ENCODE measurements at places on chromosomes 6 and 20.

DNA sequence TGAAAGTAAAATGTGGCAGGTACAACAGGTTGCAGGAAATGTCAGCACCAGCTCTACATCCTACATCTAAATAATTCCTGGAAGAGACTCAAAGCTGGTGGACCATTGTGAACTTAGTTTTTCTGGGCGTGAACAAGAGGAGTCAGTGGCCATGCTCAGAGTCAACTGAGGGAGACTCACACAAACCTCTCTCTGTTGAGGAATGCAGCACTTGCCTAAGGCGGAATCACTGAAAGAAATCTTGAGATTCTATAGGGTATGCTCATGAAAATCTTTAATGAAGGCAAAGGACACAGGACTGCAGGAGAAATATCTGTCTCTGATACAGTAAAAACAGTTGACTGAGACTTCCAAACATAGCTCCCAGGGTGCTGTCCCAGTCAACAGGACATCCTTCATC is 22.5 kb downstream of the SLC17A4 start:
- no peak for DNase-seq

DNA sequence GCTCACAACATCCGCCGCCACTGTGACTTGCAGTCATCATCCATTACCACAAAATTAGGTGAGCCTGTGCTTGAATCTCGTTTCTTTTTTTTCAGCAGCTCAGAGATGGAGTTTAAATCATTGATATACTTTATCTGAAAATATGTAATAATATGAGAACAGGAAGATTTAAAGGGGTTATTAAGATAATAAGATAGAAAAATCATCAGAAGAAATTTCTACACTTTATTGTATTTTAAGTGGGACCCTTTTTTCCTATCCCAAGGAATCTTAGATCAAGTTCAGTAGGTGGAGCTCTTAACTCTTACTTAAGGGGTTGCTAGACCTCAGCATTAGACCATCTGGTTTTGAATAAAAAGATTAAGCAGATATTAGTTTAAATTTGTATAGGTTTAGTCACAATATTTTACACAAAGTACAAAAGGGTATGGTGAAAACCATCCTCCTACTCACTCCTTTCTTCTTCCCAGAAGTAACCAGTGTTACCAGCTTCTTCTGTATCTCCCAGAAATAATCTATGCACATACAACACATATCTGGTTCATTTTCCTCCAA is 9.4 kb upstream of the NCOA7 start:
- no peak for DNase-seq

GRCh38 chr6:37821446-37821845 is 1.9 kb downstream of the ZFAND3 start:
- no peak for DNase-seq

DNA sequence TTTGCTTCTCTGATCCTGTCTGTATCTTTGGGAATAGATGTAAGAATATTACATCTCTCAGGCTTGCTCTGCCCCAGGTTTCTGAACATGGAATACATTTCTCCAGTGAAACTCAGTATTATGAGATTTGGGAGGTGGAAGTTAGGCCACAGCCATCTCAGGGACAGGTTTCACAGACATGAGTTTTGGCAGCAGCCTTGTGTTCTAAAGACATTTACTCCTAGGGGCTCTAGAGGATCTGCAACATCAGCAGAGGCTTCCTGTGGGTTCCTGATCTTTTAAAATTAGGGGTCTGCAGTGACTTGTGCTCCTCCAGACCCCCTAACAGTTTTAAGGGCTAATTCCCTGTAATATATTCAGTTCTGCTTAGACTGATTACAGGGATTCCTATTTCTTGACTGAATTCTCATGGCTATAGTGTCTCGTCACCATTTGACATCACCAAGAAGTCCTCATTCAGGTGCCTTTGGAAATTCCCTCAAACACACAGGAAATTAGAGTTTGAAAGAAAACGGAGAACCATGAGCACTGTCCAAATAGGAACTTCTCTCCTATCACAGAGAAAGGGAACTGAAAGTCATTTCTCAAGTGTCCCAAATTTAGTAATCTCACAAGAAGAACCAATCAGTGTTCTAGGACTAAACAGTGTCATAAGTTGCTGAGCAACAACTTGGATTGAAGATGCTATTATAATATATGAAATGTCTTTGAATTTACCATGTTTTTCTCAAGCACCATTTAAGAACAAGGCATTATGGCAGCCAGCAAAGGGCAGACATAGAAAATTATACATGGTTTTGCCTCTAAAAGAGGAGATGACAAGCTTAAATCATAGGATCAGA is 2.5 kb upstream of the HLA-DRA start:
- DNase-seq, result peak; percentile 10

GRCh38 chr6:62390401-62390800 is 104.4 kb upstream of the KHDRBS2 start:
- no peak for DNase-seq

DNA sequence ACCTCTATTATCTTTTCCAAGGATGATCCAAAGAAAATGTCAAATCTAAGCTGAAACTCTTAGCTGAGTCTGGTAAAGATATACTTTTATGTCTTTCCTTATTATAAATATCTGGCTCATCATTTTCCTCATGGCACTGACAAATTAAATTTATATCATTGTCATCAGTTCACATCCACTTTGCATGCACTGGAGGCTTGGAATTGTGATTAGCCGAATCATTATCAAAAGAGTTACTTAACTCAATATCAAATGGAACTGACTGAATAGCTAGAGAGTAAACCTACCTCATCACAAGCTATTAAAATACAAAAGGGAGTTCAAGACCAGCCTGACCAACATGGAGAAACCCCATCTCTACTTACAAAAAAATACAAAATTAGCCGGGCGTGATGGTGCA is 713.9 kb upstream of the MARCKS start:
- no peak for DNase-seq

DNA sequence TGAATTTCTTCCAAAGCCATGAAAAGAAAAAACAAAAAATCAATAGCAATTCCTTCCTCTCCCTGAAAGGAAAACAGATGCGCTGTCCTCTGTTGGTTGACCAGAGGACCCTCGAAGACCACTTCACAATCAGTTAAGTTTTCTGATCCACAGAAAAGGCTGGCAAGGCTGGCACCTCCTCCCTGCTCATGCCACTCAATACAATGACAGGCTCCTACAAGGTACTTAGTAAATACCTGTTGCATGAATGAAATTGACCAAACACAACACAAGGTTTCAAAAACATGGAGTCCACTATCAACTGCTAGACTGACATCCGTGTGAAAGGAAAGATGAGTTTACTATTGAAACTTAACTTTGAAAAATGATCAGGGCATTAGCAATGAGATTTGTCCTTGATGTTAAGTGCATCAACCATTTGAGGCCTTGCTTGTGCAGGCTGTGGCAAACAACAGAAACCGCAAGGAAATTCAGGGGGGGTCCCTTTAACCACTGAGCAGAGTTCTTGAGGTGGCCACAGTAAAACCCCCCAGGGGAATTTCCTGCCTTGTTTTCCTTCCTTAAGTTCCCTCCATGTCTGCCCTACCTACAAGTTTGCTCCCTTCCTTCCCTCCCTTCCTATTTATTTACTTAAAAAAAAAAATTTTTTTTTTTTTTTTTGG is 27.9 kb upstream of the RTF2 start:
- DNase-seq, result no peak

- no peak for DNase-seq
These were observed 125.0 kb downstream of the BANF2 start for GRCh38 chr20:17824676-17825251.

GRCh38 chr20:6630514-6630913 is 137.0 kb upstream of the BMP2 start:
- peak; percentile 34 for DNase-seq

DNA sequence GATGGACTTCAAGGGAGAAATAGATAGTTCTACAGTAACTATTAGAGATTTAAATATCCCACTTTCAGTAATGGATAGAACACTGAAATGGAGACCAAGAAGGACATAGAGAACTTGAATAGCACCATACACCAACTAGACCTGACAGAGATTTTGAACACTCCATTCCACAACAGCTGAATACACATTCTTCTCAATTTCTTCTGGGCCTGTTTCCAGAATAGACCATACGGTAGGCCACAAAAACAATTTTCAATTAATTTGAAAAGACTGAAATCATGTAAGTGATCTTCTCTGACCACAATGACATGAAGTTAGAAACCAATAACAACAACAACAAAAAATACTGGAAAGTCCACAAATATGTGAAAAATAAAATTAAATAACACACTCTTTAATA is 979.1 kb upstream of the FLRT3 start:
- DNase-seq, result no peak

GRCh38 chr6:144955859-144956258 is 670.7 kb downstream of the UTRN start:
- no peak for DNase-seq

- peak; percentile 17 for DNase-seq
These were observed 2.1 kb upstream of the DIDO1 start for GRCh38 chr20:62928246-62928939.

- DNase-seq, result no peak
These were observed 77.0 kb downstream of the TBX18 start for GRCh38 chr6:84687431-84687830.

GRCh38 chr6:97412511-97412910 is 129.5 kb upstream of the MMS22L start:
- no peak for DNase-seq

DNA sequence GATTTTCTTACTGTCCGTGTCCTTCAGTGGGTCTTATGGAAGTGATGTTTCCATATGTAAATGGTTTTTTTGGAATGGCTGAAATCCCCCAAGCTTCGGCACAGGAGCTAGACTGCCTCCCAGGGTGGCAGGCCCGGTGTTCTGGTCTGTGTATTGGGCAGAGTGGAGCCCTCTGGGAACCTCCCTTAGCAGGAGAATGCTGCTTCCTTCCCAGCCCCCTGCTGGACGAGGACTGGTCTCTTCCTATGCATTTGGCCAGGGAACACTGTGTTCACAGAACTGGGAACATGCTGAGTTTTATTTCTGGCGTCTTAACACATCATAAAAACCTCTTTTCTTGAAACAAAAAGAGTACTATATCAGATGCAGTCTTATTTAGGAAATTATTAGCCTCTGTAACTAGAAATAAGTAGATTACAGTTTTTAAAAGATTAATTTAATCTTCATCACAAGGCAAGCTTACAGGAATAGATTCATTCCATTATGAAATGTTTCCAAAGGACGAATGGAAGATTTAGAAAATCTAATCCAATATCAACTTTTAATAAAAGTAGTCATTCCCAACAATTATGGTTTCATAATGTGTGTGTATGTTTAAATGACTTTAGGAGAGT is 56.6 kb downstream of the SYTL3 start:
- peak; percentile 57 for DNase-seq

DNA sequence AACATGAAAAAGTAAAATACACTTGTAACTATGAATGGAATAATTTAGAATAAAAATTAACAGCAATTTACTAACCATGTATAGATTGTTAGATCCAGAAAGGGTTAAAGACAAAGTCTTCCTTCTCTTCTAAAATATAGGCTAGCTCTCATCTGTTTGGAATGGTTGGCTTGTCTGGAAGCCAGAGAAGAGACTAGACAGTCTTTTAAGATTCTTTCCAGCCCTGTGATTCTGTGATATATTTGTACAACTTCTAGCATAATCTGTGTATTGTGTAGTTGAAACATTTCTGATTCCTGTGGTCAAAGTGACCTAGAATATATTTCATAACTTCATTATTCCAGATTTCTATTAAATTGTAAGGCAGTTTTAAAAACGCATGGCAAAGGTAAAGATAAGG is 196.6 kb downstream of the UST start:
- no peak for DNase-seq

GRCh38 chr20:24148372-24148771 is 159.8 kb upstream of the GGTLC1 start:
- DNase-seq, result no peak

- no peak for DNase-seq
These were observed 222.8 kb downstream of the ALDH8A1 start for GRCh38 chr6:134727081-134727480.
